ENCODE measurements at places on chromosomes 2 and 18. TPM values are rescaled to one million over a fixed set of nuclear protein-coding genes. Genes with fewer than 3 reads are reported as not detected.

RFTN2 gene
- total RNA-seq = 10.5 TPM

GPR155 gene
- total RNA-seq = 4.8 TPM

COL6A3 gene
- 2,143 TPM for total RNA-seq

PLB1 gene
- 1.4 TPM for total RNA-seq

CCDC68 gene
- total RNA-seq = 6.9 TPM

IWS1 gene
- 43.0 TPM for total RNA-seq

RAD51AP2 gene
- total RNA-seq = not detected

DSEL gene
- total RNA-seq = 43.2 TPM

MOCOS gene
- total RNA-seq = 11.0 TPM

OTOS gene
- total RNA-seq = not detected

SNED1 gene
- 12.6 TPM for total RNA-seq

DHRS9 gene
- 0.09 TPM for total RNA-seq

UGT1A9 gene
- under 0.01 TPM for total RNA-seq

IL1F10 gene
- not detected for total RNA-seq

SOX11 gene
- total RNA-seq = under 0.01 TPM

CCDC85A gene
- total RNA-seq = 0.09 TPM

Measured in smooth muscle cell of bladder (primary cell).